ENCODE measurements at places on chromosomes 1 and 21.

DNA sequence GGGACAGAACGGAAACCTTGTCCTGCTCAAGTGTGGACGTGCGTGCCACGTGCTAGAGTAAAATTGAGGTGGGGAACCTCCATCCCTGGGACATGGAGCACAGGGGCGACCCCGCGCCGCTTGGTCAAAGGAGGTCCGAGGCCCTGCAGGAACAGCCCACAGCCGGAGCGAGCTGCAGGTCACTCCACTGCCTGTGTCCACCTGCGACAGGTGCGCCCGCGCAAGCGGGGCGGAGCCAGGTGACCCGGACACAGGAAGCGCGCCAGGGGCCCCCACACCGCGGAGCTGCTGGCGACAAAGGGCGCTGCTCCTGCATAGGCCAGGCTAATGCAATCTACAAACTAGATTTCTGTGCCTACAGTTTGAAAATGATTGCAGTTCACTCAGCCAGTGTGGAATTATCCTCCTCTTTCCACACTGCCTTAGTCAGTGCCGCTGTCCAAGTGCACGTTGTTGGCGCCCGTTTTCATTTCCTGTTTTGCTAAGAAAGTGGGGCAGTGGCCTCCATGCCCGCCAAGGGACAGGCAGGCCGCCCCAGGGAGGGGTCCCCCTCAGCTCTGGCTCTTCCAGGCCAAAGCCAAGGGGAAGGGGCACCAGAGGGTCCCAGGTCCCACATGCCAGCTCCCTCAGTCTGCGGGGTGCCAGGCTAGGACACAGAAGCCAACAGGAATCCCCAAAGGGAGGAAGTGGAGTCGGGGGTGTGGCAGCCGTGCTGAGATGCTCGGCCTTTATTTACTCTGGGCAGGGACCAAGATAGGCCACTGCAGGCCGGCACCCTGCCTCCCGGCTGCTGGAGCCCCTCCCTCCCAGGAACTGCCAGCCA is 4.3 kb upstream of the NADK start:
- DNase-seq: no peak

DNA sequence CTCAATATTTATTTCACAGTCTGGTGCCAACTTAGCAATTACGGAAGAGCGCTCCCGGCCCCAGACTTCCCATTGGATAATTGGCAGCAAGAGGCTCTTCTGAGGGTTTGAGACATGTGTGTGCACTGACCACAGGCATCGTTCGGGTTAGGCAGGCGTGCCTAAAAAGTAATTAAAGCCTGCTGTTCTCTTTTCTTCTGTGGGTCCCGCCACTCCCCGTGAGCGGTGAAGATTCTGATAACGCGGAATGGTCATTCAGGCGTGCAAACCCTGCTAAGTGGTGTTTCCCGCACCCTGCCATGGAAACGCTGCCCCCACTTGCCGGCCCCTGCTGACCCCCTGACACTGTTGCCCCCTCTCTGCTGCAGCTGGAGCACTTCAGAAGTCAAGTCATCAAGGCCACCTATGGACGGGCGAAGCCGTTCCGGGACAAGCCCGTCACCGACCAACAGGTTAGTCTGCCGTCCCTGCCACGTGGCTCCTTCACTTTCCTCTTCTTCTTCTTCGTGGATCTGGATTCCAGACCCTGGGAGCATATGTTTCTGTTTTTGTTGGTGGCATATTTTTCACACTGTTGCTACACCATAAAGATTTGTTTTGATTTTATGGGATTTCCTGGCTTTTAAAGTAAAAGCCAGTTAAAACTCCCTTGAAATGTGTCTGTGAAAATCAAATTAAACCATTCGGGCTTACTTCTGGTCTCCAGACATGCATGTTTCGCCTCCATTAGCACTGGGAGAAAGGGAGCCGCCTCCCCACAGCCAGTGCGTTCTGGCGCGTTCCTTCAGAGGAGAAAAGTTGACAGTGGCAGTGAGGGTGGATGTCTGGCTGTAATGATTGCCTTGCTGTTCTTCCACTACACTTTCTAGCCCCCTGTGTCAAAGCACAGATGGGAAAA is 79.9 kb downstream of the FHAD1 start:
- no peak for DNase-seq

- DNase-seq: no peak
These were observed 214.4 kb downstream of the NRIP1 start for GRCh38 chr21:14850394-14850793.

DNA sequence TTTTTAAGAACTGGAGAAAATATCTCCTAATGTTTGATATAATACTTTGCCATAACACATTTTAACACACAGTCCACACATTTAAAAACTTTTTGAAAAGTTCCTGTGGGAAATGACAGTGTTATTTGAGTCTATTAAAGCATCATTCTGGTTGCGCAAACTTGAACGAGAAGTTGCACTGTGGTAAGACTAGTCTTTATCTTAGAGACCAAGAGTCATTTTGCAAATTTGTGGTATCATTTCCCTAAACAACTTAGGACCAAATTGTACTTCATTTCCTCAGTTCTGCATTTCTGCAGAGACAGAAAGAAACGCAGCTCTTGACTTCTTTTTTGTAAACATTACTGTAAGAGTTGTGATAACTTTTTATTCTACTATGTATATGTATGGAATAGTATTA is at the start of gene RGS18:
Gene RGS18, plus strand, starts transcription at position 282 of the 400 bp plus-strand sequence. CDS start 176 bp downstream, outside the sequence.
- DNase-seq: no peak

- no peak for DNase-seq
These were observed 33.8 kb upstream of the SPOCD1 start for GRCh38 chr1:31849653-31850052.

DNA sequence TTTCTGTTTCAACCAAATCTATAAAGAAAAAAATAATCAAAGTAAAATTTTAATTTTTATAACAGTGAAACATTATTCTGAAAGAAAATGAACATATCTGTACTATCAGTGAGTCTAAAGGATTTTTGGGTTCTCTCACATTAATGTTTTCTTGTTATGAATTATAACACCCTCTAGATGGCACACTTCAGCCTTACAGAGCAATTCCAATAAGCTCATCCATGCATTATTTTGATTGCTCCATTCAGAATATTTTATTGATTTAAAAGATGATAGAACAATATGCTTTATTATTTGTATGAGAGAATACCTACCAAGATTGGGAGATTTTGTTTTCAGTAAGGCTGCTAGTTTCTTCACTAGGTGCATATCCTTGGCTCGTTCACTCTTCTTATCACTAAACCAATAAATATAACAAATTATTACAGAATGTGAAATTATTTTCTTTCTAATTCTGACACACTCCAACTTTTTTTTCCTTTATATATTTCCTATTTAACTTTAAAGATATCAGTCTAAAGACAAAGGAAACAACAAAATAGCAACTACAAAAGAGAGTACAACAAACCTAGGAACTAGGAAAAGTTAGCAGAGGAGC is 82.4 kb downstream of the RAB3GAP2 start:
- DNase-seq: no peak
